Vagina (tissue), 2 donors: ENCODE measurements at places on chromosomes 4 and X.

DNA sequence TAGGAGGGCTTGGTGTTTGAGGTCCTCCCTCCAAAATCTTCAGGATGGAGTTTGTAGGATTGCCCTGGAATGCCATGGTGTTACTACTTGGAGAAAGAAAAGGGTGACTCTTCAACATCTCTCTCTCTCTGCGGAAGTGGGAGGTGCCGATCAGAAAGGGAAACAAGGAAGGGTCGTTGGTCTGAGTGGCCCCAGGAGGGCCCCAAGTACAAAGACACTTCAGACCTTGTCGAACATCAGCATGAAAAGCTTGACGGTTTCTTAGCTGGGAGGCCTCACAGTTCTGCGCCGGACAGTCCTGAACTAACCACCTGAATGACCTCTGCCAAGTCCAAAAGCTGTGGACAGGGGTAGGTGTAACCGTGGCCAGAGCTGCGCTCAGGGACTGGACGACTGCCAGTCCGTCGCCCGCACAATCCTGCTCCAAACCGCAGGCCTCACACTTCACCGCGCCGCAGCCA, 646 bp upstream of the GSX2 start:
- DNase-seq: no peak

- DNase-seq: no peak
Measured at GRCh38 chr4:176309772-176310171, 10.0 kb upstream of the SPCS3 start.

GRCh38 chr4:121056066-121056465, 16.3 kb downstream of the NDNF start:
- DNase-seq: no peak

GRCh38 chr4:85514783-85515182, 39.8 kb downstream of the ARHGAP24 start:
- DNase-seq: no peak

GRCh38 chr4:150126201-150126863, 48.1 kb downstream of the DCLK2 start:
- no peak for DNase-seq

DNA sequence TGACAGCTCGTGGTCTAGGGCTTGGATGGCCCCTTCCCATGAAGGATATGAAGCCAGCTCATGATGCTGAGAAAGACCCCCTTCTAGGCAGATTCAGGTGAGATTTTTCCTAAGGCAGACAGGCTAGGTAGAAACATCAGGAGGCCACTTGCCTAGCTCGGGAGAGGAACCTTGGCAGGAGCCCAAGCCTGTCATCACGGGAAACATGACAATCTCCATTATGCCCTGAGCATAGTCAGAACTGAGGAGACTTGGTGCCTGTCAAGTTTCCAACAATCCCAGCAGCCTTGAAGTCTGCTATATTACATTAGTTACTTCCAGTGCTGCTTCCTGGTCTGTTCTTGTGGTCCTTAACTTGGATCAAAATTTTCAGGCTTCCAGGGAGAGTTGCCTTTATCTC, 18.7 kb upstream of the WDR1 start:
- no peak for DNase-seq

DNA sequence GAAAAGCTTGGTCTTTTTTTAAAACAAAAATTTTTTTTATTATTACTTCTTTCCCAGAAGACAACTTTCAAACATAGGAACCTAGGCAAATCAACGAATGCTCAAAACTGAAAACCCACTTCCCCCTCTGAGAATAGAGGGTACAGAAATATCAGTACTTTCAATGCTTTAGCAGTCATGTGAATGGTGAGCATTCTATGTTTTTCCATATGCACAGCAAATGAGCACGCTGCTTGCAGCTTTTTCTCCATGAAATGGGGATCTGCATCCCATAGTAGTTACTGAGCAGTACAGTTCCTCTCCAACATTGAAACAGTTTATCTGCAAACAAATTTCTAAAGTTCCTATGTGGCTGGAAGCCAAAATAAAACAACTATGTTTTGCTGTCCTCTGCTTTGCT, 108.4 kb upstream of the BMP2K start:
- DNase-seq: no peak

GRCh38 chr4:124028182-124028581, 631.6 kb downstream of the SPRY1 start:
- no peak for DNase-seq

DNA sequence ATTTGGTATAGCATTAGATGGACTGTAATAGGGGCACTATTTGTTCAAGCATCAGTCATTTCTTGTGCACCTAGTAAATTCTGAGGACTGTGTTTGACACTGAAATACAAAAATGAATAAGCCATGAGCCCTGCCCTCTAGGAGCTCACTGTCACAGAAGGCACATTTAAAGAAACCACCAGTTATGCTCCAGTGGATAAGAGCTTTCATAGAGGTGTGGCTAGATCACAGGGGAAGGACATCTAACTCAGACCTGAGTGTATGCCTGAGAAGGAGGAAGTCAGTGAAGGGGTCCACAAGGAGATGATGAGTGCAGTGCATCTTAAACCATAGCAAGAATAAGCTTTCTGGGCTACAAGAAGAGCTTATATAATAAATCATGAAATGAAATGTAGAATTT, 40.1 kb downstream of the BTC start:
- DNase-seq: no peak

GRCh38 chr4:91622925-91623602, 680.7 kb upstream of the GRID2 start:
- no peak for DNase-seq

- DNase-seq: peak; percentile 77
Measured at GRCh38 chrX:1537031-1537715, at the start of gene P2RY8. Gene P2RY8 (minus strand): TSS chrX:1537185. CDS start chrX:1466558, 70,627 bp downstream.

DNA sequence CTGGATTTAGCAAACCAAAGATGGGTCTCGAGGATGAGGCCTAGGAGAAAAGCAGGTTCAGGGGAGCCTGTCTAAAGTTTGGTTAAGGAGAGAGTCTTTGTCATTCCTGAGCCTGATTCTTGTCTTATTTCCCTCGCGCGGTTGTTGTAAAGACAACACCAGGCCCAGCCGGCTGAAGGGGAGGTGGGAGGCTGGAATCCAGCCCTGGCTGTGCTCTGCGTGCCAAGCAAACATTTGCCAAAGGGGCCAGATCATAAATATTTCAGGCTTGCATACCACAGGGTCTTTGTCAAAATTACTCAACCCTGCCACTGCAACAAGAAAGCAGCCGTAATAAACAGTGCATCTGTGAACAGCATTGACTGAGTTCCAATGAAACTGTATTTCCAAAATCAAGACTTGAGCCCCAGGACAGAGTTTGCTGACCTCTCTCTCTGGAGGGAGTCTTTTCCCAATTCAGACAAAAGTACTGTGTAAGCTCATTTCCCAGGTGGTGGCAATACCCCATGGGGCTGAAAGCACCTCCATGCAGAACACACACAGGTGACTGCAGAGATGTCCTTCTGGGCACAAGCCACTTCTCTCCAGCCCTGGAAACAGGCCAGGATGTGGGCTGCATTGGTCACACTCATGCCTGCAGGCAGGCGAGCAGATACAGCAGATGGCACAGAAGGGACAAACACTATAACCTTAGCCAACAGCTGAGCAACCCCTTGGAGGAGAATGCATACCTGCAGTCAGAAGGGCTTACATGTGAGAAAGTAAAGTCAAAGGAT, 320.3 kb downstream of the STK32B start:
- DNase-seq: peak; percentile 56

GRCh38 chr4:3879681-3880614, 113.8 kb downstream of the ADRA2C start:
- no peak for DNase-seq

GRCh38 chr4:183853548-183853940, 51.6 kb upstream of the STOX2 start:
- no peak for DNase-seq

- no peak for DNase-seq
Measured at GRCh38 chrX:41198410-41198809, 113.2 kb downstream of the USP9X start.

DNA sequence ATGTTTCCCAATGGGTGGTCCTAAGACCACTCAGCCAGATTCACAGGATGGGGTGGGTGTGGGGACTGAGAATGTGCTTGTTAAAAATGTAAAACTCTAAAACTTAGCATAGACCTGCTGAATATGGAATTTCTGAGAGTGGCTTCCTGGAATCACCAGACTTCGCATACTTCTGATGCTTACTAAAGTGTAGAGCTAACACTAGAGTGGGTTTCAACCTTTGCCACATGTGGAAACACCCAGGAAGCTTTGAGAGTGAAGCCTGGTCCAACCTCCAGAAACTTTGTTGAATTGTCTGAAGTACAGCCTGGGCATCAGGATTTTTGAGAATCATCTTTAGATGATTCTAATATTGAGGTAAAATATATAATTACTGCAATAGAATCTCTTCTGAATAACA, 167.8 kb upstream of the EDNRA start:
- DNase-seq: no peak

- no peak for DNase-seq
Measured at GRCh38 chr4:80079255-80079923, 6.4 kb upstream of the ANTXR2 start.

DNA sequence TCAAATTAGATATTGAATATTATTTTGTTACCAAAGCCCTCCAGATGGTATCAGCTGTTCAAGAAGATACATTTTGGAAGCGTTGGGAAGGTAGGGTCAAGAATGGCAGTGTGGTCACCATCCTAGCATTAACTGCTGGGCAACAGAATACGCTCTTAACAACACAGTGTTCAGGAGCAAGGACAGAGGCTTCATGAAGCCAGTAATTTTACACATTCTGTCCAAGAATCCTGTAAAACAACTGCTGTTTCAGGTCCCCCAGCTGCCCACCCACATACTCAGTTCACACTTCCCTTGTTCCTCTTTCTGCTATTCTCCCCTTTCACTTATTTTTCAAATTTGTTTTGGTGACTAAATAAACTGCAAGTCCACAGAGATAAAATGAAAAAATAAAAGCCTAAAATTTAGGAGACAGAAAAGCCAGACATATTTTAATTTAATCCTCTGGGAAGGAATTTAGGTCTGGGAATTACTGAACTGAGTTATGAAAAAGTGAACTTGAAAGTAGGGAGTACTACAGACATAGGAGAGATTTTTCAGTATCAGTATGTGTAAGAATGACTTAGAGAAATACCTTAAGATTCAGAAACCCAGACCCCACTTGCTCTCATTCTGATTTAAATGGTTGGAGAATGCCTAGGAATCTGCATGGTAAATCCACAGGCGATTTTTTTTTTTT, 406.7 kb downstream of the MAPK10 start:
- no peak for DNase-seq

DNA sequence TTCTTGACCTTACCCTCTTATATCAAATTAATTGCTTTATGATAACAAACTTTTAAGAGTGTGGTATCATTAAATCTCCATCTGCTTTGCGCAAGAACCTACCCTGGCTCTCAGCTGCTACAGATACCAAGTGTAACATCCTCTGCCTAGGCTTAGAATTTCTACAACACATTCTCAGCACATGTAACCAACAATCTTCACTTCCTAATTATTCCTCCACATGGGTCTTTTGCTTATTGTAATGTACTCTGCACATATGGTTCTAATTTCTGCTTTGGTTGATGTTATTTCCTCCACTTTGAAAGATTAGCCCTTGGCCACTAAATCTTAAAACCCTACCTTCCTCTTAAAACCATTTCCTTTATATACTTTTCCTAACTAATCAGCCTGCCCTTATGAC, 242.4 kb downstream of the ARHGAP24 start:
- DNase-seq: no peak

GRCh38 chrX:68827848-68828624, 785 bp upstream of the EFNB1 start:
- peak; percentile 91 for DNase-seq

- no peak for DNase-seq
Measured at GRCh38 chr4:11931266-11931820, 502.6 kb upstream of the HS3ST1 start.
